Activated CD4-positive, alpha-beta T cell treated with anti-CD3 and anti-CD28 coated beads for 4 hours (primary cell): ENCODE measurements at places on chromosomes 2 and 18.
A peak's percentile ranks its signal among the peaks of the same experiment; 100 is the strongest.

DNA sequence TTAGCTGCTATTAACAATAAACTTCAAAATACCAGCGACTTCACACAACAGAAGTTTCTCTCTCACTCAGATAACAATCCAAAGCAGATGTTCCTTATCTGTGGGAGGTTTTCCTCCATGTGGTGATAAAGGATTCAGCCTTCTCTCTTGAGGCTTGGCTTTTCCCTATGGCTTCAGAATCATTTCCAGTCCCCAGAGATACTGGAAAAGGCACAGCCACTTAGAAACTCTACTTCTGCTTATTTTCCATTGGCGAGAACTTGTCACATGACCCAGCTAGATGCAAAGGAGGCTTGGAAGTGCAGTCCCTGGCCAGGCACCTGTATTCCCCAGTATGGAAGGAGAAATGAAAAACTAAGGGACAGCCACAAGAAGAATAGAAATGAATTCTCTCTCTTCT lies 344.8 kb downstream of the MTX2 start:
- DNase-seq, result no peak

GRCh38 chr2:174202188-174202587 lies 46.1 kb downstream of the OLA1 start:
- no peak for DNase-seq

DNA sequence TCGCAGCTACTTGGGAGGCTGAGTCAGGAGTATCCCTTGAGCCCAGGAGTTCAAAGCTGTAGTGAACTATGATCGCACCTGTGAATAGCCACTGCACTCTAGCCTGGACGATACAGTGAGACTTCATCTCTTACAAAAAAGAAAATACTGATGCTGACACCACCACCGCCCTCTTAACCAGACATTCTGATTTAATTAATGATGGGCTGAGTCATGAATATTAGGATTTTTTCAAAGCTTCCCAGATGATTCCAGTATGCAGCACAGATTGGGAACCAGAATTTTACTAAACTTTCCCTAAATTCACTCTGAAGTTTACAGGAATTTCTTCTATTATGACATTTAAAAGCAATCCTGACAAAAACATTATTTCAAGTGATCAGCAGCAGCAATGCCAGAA lies 130.1 kb downstream of the ERBB4 start:
- no peak for DNase-seq

- DNase-seq, result no peak
Observed at GRCh38 chr2:61718965-61719364, 134.9 kb downstream of the FAM161A start.

- peak; percentile 11 for DNase-seq
Observed at GRCh38 chr18:76494231-76495005, 624 bp downstream of the ZNF516 start.

- DNase-seq, result no peak
Observed at GRCh38 chr2:229057976-229058553, 213.0 kb downstream of the PID1 start.
